ENCODE measurements at places on chromosomes 13 and 19.

GRCh38 chr19:12994701-12995595, at the start of gene NFIX:
Gene NFIX, plus strand, starts transcription at chr19:12995475. Its CDS starts 363 bp downstream, at chr19:12995838.
- peak; percentile 21 for DNase-seq

- DNase-seq = no peak
Measured at GRCh38 chr13:93388701-93389100, 162.1 kb downstream of the GPC6 start.

GRCh38 chr19:54464630-54465425, 1.2 kb upstream of the LENG9 start:
- DNase-seq = peak; percentile 52

DNA sequence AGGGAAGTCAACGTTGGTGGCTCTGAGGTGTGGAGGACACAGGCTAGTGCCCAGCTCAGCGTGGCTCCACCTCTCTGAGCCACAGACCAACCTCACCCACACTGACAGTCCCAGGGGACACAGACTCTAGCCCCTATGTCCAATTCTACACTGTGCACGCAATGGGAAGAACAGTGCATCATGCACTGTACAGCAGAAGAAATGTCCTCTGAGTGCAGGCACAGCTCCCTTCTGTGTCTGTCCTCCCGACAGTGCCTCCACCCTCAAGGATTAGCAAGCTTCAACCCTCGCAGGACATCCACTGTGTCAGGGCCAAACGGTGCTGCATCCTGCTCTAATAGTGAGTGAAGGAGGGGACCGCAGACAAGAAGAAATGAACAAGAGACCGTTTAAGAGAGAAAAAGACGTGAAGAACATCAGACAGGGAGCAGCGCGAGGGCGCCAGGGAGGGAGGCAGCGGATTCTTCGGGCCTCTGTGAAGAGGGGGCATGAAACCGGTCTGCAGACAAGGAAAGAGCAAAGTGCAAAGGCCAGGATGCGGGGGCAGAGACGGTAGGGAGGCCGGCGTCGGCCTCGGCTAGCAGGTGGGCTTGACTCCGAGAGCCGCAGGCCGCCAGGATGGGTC, 681 bp downstream of the ZNF837 start:
- no peak for DNase-seq

GRCh38 chr13:36067746-36068381, 63.3 kb downstream of the DCLK1 start:
- no peak for DNase-seq

GRCh38 chr19:19053508-19054314, 10.1 kb upstream of the SLC25A42 start:
- no peak for DNase-seq

DNA sequence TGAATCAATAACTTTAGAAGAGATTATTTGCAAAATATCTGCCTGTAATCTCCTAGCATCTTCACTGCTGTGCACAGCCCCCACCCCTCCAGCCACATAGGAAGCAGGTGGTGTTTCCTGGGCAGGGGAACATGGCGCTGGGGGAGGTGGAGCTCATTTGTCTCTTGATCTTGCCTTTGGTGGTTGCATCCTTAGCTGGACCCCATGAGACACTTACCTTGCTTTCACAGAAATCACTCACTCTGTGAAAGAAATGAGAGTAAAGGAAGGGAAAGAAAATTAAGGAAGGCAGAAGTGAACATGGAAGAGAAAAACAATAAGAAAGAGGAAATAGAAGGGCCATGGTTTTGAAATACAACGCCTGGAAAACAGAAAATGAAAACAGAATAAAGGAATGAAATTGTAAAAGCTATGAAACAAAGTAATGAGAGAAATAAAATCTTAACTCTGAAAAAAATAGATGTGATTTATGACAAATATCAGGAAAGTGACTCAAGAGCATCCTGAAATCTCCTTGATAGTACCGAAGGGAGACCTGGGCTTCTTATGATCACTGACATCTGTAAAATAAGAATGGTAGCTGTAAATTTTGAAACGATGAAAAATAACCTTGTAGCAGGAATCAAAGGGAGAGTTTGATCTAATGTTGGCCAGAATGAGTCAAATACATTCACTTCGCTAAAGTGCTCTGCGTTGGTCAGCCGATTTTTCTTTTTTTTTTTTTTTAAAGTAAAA, 17.2 kb upstream of the RNASEH2B start:
- DNase-seq = no peak

DNA sequence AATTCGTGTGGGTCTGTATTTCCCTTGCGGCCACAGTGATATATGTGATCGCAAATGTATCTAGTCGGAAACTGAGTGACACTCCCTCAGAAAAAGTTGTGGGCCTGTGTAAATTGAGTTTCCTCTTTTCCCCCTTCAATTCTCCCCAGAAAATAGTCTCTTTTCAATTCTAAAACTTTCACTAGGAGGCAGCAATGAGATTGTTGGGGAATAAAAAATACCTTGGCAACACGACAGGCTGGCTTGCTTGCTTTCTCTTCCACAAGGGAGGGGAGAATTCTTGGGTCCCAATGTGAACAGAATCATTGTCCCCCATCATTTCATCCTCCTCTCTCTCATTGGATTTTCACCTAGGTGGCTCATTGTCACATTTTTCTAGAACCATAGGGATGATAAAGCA, 3.7 kb upstream of the SOX21 start:
- no peak for DNase-seq

DNA sequence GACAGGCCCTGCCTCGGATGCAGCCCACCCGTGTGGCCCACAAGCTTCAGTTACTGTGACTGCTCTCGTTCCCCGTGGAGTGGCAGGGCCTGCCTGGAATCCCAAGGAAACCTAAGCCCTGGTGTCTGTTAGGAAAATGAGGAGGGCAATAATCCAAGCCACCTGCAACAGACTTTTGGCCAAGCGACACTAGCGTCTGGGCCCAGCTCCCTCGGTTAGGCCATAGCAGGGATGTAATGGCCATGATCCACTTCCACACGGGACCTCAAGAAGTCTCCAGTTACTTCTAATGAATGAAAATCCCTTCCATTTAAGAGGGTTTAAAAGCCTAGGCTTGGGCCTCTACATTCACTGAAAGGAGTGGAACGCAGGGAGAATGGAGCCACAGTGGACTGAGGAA, 8.9 kb downstream of the ZC3H4 start:
- DNase-seq = no peak

DNA sequence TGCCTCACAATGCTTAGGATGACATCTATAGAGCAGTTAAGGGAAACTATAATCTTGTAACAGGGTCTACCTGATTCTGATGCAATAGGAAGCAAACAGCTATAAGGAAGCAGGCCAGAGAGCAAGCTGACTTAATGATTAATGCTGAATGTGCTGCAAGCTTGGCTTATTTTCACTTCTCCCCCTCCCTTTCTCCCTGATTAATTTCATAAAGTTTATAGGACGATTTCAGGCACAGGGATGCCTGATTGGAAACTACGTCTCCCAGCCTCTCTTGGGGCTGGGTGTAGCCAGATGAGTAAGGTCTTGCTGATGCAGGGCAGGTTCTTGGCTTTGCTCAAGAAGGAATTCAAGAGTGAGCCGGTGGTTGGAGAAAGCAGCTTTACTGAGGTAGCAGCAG, 82.8 kb upstream of the MRI1 start:
- no peak for DNase-seq

DNA sequence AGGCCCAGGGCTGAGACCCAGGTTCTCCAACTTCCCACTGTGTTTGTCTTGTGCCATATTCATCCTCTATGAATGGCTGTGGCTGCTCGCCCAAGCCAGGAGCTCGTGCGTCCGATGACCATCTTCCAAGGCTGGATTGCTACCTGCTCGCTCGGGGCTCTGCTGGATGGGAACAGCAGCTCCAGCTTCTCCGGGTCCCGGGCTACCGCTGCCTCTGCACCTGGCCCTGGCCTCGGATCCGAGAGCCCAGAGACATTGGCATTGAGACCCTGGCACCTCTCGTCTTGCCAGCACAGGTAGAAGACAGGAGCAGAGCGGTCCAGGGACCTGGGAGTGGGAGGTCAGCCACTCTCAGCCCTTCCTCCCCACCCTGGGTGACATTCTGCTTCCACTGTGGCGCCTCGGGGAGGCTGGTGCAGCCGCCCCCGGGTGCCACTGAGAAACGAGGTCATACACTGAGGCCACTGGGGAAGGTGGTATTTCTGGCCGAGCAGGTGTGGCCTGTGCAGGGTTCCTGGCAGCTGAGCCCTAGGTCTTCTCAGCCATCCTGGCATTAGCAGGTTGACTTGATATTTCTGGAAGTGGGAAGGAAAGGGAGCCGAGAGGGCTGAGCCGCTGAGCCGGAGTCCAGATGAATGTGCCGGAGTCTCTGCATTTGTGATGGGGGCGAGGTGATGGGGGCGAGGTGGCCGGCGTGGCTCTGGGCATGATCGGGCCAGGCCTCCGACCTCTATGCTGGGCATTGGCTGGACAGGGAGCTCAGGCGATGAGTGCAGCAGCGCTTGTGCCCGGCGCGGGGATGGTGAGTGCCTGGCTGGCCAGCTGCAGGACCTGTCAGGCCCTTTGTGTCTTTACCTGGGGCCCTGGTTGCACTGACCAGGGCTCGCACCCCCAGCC, 18.6 kb downstream of the NDUFB7 start:
- DNase-seq = no peak

DNA sequence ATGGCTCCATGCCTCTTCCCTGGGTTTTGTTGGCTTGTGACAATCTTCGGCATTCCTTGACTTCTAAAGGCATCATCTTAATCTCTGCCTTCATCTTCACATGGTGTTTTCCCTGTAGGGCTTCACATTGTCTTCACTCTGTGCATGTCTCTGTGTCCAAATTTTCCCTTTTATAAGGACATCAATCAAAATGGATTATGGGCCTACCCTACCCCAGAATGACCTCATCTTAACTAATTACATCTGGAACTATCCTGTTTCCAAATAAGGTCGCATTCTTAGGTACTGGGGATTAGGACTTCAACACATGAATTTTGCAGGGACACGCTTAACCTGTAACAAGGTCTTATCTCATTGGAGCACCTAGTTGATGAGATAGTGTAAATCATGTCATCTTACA, 290.3 kb upstream of the KLF12 start:
- no peak for DNase-seq

GRCh38 chr19:10964903-10965302, 4.1 kb downstream of the SMARCA4 start:
- DNase-seq = no peak

DNA sequence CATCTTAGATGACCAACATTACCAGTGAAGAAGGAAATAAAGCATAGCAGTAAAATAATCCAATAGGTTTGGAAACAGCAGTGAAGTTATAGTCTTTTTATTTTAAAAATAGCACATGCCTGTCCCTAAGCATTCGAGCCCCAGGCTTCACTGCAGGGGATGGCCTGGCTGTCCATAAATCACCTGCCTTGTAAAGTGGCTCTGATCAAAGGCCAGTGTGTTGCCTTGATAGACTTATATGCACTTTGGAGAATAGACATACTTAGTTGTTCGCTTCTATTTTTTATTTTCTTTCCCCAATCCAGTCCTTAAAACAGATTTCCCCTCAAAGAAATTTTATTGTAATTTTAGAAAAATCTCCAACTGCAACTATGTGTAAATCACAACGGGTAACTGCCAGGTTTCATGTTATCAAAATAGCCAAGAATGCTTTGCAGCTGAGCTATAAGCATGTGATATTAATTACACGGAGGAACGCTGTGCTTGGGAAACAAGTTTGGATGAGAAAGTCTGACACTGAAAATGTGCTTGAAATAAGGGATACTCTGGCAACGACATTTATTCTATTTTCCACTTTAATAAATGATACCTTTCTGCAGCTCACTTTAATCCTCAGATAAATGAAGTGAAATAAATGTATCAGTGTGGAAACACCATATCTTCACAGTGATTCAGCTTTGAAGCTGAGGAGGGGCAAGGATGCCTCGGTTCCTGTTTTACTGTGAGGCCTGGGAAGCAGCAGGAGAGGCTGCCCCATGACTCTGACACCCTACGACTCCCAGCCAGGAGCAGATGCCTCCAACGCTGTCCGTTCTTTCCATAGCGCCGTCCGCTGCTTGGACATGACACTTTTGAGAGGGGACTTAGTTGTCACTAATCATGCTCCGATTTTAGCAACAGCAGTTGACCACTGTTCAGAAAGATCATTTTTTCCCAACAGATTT, 5.5 kb upstream of the METTL21C start:
- DNase-seq = no peak

DNA sequence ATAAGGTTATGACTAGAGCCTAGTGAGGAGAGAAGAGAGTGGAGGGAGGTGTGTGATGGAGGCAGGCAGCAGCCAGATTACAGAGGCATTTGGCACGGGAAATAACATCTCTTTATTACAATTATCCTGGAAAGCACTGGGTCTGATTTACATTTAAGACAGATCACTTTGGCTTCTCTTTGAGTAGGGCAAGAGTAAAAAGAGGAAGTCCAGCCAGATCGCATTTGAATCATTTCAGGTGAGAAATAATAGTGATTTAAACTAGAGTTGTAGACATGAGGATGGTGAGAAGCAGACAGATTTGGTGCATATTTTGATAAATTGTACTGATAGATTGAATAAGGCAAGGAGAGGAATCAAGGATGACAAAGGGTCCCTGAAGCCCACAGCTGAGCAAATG, 9.6 kb upstream of the SACS start:
- no peak for DNase-seq

- DNase-seq = no peak
Measured at GRCh38 chr19:3095441-3096191, 1.5 kb downstream of the GNA11 start.

All from activated CD4-positive, alpha-beta T cell treated with anti-CD3 and anti-CD28 coated beads, Interleukin-2, amount 50 U/mL, for 24 hours (primary cell).